AG09319 (cell line): ENCODE measurements at places on chromosomes 13 and 19.

- DNase-seq: no peak
These were observed 8.7 kb upstream of the SYDE1 start for GRCh38 chr19:15098460-15098859.

- DNase-seq: no peak
These were observed 88.3 kb downstream of the DHRS12 start for GRCh38 chr13:51715613-51716012.

- no peak for DNase-seq
These were observed 2.6 kb downstream of the PPP5C start for GRCh38 chr19:46349311-46349993.

DNA sequence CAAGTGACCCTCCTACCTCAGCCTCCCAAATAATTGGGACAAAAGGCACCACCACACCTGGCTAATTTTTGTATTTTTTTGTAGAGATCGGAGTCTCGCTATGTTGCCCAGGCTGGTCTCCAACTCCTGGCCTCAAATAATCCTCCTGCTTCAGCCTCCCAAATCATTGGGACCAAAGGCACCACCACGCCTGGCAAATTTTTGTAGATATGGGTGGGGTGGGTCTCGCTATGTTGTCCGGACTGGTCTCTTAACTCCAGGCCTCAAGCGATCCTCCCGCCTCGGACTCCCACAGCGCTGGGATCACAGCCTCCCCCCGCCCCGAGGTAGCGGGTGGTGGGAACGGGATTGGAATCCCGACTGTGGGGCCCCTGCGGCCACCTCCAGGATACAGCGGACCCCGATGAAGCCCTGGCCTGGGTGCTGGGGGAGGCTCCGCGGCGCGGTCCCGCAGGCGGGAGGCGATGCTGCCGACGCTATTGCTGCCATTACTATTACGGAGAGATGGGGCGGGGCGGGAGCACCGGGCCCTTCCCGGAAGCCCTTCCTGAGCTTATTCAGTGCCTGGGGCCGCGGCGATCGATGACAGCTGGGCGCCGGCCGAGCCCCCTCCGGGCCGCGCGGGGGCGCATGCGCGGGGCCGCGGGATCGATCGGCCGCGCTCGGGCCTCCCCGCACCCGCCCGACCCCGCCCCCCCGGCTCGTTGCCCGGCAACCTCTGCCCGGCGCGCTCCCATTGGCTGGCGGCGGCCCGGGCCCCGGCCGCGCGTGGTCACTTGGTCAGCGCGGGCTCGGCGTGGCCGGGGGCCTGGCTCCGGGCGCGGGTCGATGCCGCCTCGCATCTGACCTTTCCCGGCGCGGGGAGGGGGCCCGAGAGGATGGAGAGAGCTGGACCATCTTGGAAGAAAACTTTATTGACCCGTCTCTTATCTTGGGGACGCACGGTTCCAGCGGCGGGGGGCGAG lies 27.9 kb upstream of the ONECUT3 start:
- DNase-seq: peak; percentile 14

GRCh38 chr13:114077933-114078325 lies 54.5 kb downstream of the RASA3 start:
- DNase-seq: peak; percentile 23

GRCh38 chr13:43360171-43360570 lies 336.8 kb downstream of the DNAJC15 start:
- DNase-seq: no peak

DNA sequence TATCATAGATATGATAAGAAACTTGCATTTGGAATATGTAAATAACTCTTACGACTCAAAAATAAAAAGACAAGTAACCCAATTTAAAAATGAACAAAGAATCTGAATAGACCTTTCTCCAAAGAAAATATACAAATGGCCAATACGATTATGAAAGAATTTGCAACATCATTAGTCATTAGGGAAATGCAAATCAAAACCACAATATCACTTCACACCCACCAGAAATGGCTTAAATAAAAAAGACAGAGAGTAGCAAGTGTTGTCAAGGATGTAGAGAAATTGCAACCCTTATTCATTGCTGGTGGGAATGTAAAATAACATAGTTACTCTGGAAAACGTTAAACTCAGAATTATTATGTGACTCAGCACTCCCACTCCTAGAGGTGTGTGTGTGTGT lies 226.6 kb upstream of the MAB21L1 start:
- no peak for DNase-seq

GRCh38 chr19:3863648-3864047 lies 5.2 kb downstream of the ZFR2 start:
- DNase-seq: no peak

GRCh38 chr13:50448535-50448998 lies 394.9 kb downstream of the DLEU7 start:
- DNase-seq: no peak

DNA sequence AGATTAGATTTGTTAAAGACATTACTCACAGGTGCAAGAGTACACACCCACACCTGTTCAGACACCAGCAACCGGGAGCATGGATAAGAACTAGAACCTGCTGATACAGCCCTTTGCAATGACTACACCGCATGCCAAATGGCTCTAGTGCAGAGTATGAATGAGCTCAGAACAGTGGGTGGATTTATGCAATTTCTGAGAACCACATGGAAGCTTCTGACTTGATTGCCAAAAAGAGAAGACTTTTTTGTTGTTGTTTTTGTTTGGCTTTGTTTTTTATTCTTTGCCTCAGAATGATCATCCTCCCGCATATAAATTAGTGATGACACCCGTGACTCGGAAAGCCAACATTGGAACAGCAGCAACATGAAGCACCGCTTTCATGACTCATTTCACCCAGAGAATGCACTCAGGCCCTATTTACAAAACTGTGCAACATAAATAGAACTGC lies 77.4 kb upstream of the LRCH1 start:
- no peak for DNase-seq

DNA sequence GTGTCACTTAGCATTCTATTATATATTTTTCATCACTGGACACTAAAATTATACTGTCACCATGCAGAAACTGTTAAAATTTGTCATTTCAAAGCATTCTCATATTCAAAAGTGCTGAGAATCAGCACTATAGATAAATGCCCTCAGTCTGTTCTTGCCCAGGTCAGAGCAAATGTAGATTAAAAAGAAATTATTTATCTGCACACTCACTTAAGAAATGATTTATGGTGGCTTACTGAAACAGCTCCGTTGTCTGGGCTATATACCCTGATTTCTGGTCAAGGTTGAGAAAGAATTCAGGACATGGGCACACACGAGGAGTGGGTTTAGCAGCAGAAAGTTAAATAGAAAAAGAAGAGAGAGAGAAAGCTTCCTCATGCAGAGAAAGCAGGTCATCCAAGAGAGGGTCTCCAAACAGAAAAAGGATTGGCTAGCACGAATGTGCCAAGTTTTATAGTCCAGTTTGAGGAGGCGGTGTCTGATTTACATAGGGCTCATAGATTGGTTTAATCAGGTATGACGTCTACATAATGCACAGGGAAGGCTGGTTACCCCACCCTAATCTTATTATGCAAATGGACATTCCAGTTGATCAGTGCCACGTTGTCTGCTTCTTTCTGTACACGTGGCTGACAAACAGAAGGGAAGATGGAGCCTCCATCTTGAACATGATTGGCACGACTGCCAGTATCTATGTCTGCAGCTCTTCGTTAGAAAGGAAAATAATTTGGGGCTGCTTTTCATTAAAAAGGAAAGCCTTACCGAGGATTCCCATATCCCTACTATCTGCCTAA lies 47.3 kb upstream of the N4BP2L1 start:
- DNase-seq: no peak

GRCh38 chr13:82292334-82292733 lies 1589.9 kb downstream of the SLITRK1 start:
- no peak for DNase-seq

- DNase-seq: no peak
These were observed 151.1 kb downstream of the KLF12 start for GRCh38 chr13:73983109-73983508.

GRCh38 chr13:105008604-105009003 lies 1526.9 kb downstream of the EFNB2 start:
- DNase-seq: no peak

- no peak for DNase-seq
These were observed 151.1 kb downstream of the LHFPL6 start for GRCh38 chr13:39451860-39452301.

DNA sequence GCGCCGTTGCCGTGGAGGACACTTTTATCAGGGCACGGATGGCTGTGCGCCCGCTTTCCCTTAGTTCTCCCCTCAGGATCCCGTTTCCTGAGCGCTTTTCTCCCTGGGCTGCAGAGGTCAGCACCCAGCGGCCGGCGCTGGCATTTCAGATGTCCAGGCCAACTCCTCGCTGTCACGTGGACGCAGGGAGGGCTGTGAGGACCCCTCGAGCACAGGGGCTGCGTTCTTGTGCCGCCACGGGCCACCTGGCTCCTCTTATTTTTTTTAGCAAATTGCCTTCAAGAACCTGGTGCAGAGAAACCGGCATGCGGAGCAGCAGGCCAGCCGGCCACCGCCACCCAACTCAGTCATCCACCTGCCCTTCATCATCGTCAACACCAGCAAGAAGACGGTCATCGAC lies 22.3 kb downstream of the ATP4B start:
- DNase-seq: no peak

DNA sequence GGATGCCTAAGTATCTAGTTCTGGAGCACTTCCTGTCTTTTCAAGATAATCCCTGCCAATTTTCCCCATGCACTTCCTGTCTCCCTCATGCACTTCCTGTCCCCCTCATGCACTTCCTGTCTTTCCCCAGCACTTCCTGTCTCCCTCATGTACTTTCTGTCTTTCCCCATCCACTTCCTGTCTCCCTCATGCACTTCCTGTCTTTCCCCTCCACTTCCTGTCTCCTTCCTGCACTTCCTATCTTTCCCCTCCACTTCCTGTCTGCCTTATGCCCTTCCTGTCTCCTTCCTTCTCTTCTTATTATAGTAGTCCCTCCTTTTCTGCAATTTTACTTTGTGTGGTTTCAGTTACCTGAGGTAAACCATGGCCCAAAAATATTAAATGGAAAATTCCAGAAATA lies 3.0 kb upstream of the TNNT1 start:
- DNase-seq: no peak

DNA sequence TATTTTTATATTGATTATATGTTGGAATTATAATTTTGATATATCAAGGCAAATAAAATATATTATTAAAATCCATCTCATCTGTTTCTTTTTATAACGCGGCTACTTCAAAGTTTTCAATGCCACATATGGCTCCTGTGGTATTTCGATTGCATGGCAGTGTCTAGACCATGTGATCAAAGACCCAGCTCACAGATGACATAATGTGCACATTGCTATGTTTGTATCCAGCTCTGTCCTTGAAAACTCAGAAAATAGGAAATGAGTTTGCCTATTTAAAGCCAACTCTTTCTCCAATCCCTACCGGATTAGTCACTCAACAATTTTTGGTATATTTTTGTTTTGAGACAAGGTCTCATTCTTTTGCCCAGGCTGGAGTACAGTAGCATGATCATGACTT lies 26.2 kb downstream of the TMTC4 start:
- DNase-seq: no peak

DNA sequence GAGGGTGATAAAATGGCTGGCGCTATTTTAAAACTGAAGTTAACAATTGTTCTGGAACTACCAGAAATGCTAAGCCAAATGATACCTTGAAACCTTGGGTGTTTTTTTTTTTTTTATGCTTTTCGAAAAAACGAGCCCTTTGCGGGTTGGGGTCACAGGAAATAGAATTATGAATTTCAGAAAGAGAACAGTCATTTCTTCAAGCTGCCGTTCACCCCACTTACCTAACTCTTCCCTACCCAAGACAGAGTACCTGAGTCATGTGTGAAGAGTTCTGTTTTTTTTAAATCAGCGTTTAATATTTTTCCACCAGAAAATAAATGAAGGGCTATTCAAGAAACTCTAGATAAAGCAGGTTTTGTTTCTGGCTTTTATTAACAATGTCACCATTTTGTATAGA lies 35.3 kb downstream of the KLF2 start:
- DNase-seq: no peak

DNA sequence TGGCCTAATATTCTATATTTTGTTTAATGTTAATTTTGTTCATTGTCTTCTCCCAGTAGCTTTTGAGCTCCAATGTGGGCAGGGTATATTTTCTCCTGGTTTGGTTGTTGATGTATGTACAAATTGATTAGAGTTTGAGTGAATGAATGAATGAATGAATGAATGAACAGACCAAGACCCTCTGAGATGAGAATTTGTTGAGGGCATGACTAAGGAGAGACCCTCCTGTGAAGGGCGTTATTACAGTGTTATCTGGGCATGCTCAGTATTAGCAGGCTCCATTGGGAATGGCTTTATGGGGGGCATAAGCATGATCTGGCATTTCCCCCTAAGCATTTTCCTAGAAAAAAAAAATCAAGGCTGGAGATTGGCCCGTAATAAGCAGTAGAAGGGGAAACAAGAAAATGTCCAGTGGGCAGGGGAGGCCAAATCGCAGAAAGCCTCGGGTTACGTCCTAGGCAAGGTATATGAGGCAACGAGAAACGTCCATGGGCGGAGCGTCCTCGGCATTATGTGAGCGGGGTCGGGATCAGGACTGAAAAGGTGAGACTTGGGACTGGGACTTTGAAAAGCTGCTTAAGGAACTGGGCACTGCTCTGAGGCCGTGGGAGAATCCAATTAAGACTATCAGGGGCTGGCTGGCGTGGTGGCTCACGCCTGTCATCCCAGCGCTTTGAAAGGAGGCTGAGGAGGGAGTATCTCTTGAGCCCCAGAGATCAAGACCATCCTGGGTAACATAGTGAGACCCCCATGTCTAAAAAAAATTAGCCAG lies 904 bp upstream of the ARHGAP33 start:
- no peak for DNase-seq

GRCh38 chr13:43200736-43201135 lies 177.3 kb downstream of the DNAJC15 start:
- DNase-seq: no peak

DNA sequence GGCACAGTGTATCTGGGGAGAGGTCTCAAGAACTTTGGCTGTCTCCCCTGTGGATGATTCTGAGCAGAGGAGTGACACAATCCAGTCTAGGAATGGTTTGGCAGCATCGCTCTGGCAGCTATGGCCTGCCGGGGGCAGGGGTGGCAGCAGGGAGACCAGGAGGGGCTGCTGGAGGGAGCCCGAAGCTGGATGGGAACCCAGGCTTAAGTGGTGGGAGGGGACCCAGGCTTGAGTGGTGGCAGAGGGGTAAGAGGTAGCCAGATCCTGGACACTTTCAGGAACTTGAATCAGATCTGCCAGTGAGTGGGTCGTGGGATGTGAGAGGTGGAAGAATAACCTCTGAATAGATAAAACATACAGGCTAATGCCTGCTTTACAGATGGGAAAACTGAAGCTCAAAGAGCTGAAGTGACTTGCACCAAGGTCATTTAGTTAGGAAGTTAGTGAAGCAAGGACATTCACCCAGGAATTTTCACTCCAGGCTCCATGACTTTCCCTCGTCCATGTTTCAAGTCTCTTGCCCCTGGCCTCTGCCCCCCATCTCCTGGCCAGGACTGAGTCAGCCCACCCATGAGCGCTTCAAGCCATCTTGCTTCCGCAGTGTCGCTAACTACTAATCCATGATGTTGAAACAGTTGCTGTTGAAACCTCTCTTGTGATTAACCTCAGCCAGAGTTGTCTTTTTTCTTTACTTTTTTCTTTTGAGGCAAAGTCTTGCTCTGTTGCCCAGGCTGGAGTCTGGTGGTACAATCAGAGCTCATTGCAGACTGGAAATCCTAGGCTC lies 29.9 kb upstream of the C1QTNF9 start:
- DNase-seq: no peak

GRCh38 chr13:50595196-50595595 lies 248.3 kb downstream of the DLEU7 start:
- DNase-seq: no peak
